LNCaP clone FGC (cell line): ENCODE measurements at places on chromosomes 12 and 14.
A peak's percentile ranks its signal among the peaks of the same experiment; 100 is the strongest.

GRCh38 chr12:34294137-34294536, 271.8 kb downstream of the ALG10 start:
- DNase-seq, result no peak

GRCh38 chr14:101733211-101733610, 28.3 kb upstream of the PPP2R5C start:
- no peak for DNase-seq

DNA sequence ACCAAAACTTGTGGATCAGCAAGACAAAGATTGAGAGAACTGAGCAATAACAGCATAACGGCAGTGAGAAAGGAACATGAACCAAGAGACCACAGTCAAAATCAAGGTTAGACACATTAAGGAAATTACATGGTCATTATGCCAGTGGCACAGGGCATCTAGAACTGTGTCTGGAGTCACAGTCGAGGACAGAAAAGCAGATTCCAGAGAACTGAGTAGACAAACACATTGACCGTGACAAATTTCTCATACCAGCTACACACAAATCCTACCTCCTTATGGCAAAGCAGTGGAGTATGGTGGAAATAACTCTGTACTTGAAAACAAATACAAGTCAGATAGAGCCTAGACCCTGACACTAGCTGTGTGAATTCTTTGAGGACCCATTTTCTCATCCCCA, 367.3 kb downstream of the DUSP6 start:
- DNase-seq, result no peak

- DNase-seq, result no peak
These were observed 59.7 kb downstream of the RASSF3 start for GRCh38 chr12:64670019-64670418.

GRCh38 chr12:103762473-103762872, 78.6 kb downstream of the NT5DC3 start:
- no peak for DNase-seq

DNA sequence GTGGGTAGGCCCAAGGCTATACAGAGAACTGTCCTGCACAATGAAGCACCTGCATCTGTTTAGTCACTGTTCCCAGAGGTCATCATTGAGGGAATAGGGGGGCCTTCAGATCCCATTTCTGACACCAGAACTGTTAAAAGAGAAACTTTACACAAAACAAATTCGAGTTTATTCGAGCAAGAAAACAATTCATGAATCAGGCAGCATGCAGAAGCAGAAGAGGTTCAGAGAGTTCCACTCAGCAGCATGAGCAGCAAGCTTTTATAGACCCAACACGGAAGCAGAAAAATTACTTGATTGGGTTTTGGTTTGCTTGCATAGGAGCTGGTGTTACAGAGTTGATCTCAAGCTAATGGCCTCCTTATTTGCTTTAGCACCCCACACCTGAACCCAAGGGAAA, 1.7 kb upstream of the SFSWAP start:
- no peak for DNase-seq

- no peak for DNase-seq
These were observed 53.8 kb downstream of the GXYLT1 start for GRCh38 chr12:42090899-42091298.

- DNase-seq, result no peak
These were observed 386.4 kb downstream of the TRHDE start for GRCh38 chr12:72658615-72659014.

DNA sequence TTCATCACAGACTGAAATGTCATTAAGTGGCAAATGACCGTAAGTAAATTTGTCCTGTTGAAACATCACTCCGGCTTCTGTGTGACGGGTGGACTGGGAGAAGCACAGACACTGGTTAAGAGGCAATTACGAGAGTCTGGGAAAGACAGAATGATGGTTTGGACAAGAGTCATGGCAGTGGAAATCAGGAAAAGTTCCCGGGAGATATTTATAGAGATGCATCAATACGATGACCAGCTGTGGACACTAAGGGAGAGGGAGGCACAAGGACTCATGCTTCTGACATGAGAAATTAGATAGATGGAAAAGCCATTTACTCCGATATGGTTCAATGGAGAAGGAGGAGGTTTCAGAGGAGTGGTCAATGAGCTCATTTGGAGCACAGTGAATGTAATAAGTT, 27.3 kb downstream of the CKAP4 start:
- no peak for DNase-seq

- DNase-seq, result peak; percentile 81
These were observed 32.9 kb downstream of the ARID2 start for GRCh38 chr12:45762185-45763110.

DNA sequence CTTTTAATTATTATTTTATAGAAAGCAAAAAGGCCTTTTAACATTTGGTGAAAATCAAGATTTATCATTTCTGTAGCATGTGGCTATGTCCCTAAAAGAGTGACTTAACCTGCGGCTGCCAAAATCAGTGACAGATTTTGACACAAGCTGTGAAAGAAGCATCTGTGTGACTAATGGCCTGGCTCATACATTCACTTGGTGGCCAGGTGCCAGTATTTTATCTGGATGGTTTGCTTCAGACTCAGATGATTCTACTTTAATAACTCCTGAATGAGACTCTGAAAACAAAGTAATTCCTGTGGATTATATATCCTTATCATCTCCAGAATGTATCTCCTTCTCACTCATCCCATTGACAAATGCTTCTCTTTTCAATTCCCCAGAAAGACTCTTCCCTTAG, 103.0 kb downstream of the FSCB start:
- no peak for DNase-seq

DNA sequence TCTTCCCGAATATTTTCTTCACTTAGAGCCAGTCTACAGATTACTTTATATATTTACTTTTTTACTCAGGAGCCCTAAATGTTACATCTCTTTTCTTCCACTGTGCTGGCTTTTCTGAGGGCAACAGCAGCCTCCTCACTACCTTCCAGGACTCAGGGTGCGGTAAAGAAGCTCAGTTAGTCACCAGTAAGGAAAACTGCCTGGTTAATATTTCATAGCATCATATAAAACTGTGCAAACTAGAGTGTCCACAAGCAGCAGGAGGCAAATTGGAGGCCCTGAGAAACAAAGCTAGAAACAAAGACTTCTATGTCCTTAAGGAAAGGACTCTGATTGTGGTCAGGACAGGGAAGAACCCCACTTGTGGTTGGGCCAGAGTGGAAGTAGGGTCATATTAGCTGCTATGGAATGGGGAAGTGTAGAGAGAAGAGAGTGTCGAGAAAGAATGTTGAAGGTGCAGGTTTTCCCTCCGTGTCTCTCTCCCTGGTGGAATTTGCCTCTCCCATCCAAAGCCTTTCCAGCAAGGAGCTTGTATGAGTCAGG, 220.1 kb downstream of the SLC15A4 start:
- no peak for DNase-seq

DNA sequence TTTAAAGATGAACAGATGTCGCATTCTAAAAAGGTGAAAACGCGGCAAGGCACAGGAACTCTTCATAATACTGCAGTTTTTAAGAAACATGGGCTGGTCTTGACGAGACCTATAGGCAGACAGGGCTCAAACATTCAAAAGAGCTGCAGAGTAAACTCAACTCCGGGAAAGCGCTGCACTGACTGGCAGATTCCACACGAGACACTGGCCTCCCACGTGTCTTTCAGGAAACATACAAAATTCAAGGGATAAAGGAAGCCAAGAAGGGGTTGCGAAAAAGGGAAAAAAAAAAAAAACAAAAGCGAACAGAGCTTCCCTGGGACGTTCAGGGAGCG, 614 bp upstream of the ARF6 start:
- peak; percentile 54 for DNase-seq

DNA sequence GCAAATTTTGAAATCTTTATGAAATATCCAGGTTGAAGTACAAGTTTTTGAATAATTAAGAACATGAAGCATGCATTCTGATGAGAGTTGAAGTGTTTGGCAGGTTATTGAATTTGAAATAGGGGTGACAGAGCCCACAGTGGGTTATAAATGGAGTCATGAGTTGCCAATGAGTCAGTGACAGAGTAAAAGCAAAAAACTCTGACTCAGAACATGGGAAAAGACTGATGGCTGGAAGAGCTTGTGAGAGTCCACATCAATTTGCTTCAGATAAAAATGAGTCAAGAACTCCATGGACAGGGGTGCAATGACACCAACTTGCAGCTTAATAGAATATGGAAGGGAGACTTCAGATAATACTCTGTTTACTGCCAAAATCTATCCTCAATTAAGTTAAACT, 105.3 kb downstream of the SLC6A15 start:
- DNase-seq, result no peak
